ENCODE measurements at places on chromosomes 6 and 20.

GRCh38 chr20:51402201-51402600 lies 140.3 kb downstream of the NFATC2 start:
- no peak for DNase-seq

DNA sequence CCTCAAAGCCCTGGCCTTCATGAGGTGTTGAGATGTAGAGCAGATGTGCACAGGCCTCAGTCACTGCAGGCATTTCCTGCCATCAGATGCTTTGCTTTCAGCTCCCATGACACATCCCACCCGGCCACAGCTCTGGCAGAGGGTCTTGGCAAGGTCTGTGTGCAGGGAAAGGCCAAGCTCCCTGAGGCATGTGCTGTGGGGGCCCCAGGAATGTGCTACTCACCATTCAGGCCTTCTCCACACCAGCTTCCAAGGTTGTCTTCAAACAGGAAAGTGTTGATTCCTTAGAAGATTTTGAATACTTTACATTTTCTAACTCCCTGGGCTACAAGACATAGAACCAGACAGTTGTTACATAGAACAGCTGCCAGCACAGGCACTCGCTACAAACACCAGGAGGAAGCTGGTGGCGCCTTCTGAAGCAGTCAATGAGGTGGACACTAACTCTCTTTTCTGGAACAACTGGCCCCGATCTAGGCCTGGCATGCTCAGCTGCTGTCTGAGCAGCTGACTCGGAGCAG lies 27.8 kb downstream of the CASS4 start:
- no peak for DNase-seq

- DNase-seq = no peak
These were observed 337.1 kb upstream of the IRAK1BP1 start for GRCh38 chr6:78530208-78530607.

DNA sequence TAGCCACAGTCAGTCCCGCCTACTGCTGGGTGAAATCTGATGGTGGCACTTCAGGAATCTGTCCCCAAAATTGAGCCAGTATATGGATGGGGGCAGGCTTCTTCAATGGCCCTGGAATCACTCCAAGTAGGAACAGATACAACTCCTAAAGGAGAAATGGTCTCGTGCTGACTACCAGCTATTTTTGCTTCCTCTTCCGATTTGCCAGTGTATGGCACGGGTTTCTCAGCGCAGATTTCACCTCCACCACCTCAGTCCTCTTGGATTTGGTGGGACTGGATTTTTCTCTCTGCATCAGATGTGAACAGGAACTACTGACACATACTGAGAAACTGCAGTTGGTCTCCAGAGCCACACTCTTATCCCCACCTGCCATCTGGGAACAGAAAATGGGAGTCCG lies 27.2 kb downstream of the PNPLA1 start:
- no peak for DNase-seq

GRCh38 chr6:165881806-165882205 lies 218.8 kb upstream of the PDE10A start:
- DNase-seq = no peak

DNA sequence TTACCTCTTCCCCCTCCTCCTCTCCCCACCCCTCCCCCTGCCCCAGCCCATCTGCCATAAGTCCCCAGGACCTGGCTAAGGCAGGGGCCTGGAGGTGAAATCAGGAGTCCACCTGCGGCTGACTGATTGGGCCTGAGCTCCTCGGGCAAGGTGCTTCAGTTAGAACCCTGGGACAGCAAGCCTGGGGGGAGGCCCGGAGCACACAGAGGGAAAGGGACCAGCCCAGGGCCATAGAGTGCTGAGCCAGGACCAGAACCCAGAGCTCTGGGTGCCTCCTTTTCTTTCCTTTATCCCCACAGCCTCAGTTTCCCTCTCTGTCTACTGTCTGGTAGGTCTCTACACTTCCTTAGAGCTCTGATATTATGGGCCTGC lies 35.7 kb upstream of the VEGFA start:
- DNase-seq = no peak

GRCh38 chr6:100809346-100809745 lies 71.8 kb downstream of the ASCC3 start:
- DNase-seq = no peak

DNA sequence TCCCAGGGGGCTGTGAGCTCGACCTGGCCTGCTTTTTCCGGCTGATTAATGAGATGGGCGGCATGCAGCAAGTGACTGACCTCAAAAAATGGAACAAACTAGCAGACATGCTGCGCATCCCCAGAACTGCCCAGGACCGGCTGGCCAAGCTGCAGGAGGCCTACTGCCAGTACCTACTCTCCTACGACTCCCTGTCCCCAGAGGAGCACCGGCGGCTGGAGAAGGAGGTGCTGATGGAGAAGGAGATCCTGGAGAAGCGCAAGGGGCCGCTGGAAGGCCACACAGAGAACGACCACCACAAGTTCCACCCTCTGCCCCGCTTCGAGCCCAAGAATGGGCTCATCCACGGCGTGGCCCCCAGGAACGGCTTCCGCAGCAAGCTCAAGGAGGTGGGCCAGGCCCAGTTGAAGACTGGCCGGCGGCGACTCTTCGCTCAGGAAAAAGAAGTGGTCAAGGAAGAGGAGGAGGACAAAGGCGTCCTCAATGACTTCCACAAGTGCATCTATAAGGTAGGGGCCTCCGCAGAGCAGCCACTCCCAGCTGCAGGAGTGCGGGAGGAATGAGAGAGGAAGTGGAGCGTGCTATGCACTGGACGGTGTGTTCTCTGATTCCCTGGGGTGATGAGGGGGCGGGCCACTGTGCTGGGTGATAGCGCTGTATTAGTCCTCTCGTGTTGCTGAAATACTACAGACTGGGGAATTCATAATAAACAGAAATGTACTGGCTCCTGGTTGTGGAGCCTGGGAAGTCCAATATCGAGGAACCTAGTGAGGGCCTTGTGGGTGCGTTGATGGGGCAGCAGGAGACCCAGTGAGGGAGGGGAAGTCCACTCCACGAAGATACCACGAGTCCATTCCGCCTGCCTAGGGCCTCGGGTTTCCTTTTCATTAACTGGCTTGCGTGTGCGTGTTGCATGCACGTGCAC lies 161.7 kb downstream of the DTNBP1 start:
- no peak for DNase-seq

GRCh38 chr6:48883116-48883515 lies 579.9 kb downstream of the MMUT start:
- no peak for DNase-seq

- no peak for DNase-seq
These were observed 106.9 kb downstream of the SLC23A2 start for GRCh38 chr20:4894409-4894808.

- DNase-seq = no peak
These were observed 66.3 kb downstream of the VTA1 start for GRCh38 chr6:142213402-142213801.

GRCh38 chr6:119590066-119590465 lies 240.5 kb upstream of the MAN1A1 start:
- DNase-seq = no peak

GRCh38 chr20:63007360-63007645 lies 539 bp upstream of the BHLHE23 start:
- no peak for DNase-seq

DNA sequence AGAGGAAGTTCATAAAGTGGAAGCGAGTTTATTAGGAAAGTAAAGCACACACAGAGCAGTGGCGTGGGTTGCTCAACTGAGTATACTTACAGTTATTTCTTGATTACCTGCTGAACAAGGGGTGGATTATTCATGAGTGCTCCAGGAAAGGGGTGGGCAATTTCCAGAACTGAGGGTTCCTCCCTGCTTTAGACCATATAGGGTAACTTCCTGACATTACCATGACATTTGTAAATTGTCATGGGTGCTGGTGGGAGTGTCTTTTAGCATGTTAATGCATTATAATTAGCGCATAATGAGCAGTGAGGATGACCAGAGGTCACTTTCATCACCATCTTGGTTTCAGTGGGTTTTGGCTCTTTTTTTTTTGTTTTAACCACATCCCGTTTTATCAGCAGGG lies 29.8 kb downstream of the PDYN start:
- no peak for DNase-seq

DNA sequence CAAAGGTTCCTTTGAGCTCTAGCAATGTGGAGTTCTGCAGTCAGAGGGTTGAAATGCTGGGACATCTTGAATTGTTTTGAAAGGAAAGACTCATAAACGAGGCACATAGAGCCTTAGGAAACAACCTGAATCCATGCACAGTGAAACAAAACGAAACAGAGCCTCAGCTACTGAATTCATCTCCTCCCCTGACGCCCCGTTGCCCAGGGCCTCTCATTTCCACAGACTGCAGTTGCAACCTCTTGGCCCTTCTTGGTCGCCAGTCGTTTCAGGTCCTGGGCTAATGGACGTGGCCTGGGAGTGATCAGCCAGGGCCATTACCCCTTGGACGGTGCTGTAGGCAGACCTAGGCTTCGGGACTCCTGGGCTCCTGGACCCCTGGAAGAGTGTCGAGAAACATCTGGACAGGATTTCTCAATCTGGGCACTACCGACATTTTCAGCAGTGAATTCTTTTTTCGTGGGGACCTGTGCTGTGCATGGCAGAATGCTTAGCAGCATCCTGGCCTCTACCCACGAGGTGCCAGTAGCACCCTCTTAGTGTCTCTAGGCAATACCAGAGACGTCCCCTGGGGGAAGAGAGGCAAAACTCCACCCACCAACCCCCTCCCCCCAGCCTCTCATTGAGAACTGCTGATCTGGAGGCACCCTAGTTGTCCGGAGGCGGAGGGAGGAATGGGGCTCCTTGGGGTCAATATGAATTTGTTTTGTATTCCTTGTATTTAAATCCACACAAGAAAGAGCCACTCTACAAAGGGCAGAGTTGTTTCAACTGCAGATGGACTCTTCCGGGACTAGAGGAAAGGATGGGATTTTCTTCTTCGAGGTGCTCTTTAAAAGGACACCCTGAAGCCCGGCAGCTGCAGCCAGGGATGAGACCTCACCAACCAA lies 50.2 kb downstream of the TMEM242 start:
- DNase-seq = no peak

- no peak for DNase-seq
These were observed 73.1 kb downstream of the ANKRD60 start for GRCh38 chr20:58155148-58155925.

GRCh38 chr6:98833307-98834059 lies 891 bp upstream of the POU3F2 start:
- peak; percentile 75 for DNase-seq
